ENCODE measurements at places on chromosomes 6 and 20.

- DNase-seq, result no peak
Observed at GRCh38 chr6:139500977-139501376, 126.5 kb upstream of the CITED2 start.

GRCh38 chr6:40997234-40997957 is 41.6 kb downstream of the UNC5CL start:
- peak; percentile 88 for DNase-seq

GRCh38 chr6:31336896-31337496 is 20.0 kb downstream of the HLA-B start:
- DNase-seq, result no peak

DNA sequence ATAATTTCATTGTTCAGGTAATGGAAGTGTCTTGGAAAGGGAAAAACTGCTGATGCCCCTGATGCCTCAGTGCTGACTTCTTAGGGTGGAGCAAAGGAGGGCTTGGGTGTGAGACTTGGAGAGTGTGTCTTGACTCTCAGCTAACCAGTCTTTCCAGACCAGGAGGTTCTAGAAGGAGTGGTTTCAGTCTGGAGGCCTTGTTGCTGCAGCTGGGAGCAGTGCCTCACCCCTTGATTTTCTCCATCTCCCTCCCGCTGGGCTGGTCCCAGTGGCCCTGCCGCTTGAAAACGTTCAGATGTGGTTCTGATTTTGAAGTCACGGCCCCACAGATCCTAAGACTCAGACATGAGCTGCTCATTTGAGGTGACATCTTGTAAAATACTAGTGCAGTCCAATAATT is 5.4 kb downstream of the DSP start:
- DNase-seq, result no peak

GRCh38 chr6:44276667-44277640 is 6.7 kb downstream of the TMEM151B start:
- DNase-seq, result no peak

- DNase-seq, result no peak
Observed at GRCh38 chr6:169953686-169954085, 202.3 kb downstream of the ERMARD start.

GRCh38 chr6:131048933-131049515 is 14.0 kb downstream of the EPB41L2 start:
- DNase-seq, result no peak

GRCh38 chr6:8082954-8083858 is 19.0 kb upstream of the BLOC1S5 start:
- DNase-seq, result peak; percentile 90

- DNase-seq, result no peak
Observed at GRCh38 chr20:5397393-5397792, 80.6 kb upstream of the PROKR2 start.

- peak; percentile 85 for DNase-seq
Observed at GRCh38 chr6:116406678-116407345, 36.1 kb downstream of the DSE start.

- DNase-seq, result peak; percentile 83
Observed at GRCh38 chr6:145736661-145737144, 1.4 kb upstream of the EPM2A start.

GRCh38 chr20:36273414-36274180 is 32.5 kb upstream of the DLGAP4 start:
- peak; percentile 6 for DNase-seq

- DNase-seq, result peak; percentile 86
Observed at GRCh38 chr6:167733740-167734661, 92.7 kb upstream of the AFDN start.

GRCh38 chr6:167751579-167752115 is 75.1 kb upstream of the AFDN start:
- no peak for DNase-seq

GRCh38 chr20:623704-624103 is 13.6 kb upstream of the TCF15 start:
- DNase-seq, result no peak

DNA sequence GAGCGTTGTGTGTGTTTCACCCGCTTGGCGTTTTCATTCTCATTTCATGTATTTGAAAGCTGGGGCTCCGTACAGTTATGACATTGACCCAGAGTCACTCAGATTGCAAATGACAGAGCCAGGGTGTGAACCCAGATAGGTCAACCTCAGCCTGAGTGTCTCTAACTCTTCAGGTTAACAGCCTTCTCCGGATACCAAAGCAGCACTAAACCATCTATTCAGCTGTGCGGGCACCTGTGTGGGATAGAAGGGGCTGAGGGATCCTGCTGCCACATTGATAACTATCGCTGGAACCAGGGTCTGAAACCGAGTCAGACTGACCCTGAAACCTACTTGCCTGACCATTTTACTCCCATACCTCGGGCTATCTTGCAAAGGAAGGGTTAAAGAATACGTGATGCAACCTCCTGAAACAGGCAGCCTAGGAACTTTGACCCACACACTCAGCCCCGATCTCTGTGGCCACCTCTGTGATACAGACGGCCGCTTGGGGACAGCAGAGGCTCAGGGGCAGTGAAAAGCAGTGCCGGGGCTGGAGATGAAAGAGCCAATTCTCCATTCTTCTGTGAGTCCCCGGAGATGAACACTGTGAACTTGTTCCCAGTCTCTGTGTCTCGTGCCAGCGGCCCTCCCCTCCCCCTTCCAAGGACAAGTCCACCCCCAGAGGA is 233.5 kb upstream of the QKI start:
- peak; percentile 40 for DNase-seq

- DNase-seq, result no peak
Observed at GRCh38 chr6:56387621-56388414, 140.4 kb upstream of the COL21A1 start.

- DNase-seq, result peak; percentile 47
Observed at GRCh38 chr6:11847515-11848345, 69.1 kb upstream of the ADTRP start.

GRCh38 chr6:85460921-85461797 is 11.3 kb downstream of the NT5E start:
- peak; percentile 86 for DNase-seq

DNA sequence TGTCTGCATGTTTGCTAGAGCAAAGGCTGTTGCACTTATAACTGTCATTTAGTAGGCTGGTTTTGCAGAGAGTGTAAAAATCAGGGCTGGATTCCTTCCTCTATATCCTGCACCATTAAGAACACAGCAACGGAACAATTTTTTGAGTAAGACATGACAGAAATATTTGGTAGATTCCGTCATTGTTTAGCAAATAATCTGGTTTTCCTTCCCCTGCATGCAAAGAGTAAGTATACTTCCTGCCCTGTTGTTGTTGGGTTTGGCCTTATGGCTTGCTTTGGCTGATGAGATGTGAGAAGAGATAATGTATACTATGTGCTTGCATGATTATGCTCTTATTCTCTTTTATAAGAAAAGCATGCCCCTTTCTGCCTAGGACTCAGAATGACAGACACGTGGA is 23.8 kb downstream of the MANEA start:
- DNase-seq, result peak; percentile 86

DNA sequence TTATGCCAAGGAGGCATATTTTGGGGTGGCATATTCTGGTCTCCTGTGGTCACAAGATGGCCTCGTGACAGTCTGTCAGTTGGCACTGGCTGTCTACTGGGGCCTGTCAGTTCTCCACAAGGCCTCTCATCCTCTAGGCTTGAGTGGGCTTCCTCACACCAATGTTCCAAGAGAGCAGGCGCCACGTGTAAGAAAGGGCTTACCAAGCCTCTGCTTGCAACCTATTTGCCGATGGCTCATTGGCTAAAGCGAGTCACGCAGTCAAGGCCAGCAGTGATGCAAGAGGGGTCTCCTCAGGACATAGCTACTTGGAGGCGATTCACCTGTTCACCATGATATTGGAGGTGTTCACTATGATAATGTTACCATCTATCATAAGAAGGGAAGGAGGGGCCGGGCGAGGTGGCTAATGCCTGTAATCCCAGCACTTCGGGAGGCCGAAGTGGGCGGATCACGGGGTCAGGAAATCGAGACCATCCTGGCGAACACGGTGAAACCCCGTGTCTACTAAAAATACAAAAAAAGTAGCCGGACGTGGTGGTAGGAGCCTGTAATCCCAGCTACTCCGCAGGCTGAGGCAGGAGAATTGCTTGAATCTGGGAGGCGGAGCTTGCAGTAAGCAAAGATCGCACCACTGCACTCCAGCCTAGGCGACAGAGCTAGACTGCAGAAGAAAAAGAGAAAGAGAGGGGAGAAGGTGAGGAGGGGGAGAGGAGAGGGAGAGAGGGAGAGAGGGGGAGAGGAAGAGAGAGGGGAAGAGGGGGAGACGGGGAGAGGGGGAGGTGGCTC is 35.3 kb downstream of the C6orf52 start:
- peak; percentile 3 for DNase-seq

DNA sequence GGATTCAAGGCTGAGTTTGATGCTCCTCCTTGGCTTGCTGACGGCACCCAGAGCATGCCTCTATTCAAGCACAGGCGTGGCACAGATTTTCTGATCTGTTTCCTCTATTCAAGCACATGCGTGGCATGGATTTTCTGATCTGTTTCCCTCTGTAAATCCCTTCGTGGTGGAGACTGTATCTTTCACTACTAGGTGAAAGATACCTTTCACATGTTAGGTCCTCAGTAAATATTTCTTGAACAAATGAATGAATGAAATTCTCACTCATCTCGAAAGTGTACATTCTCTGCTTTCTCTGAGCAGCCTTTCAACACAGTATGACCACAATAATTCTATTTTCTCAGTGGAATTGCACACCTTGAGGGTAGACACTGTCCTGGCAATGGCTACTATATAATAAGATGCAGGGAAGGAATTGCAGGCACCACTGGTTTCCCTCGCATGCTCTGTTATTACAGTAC is 72.6 kb upstream of the F13A1 start:
- no peak for DNase-seq

DNA sequence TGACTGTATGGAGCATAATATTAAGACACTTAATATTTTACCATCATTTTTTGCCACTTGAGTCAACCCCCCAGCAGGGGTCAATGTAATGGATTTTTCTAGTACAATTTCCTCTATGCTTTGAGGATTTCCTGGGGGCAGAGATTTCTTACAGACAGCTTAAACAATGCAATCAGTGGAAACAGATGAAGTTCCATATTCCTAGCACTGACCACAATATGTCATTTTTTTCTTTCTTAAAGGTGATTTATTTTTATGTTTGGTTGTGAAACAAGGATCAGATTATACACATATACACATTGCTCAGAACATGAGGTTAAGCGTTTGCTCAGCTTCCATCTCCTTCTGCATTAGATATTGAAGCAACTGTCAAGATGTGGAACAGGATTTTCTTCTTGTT is 82.0 kb upstream of the ID4 start:
- no peak for DNase-seq

- no peak for DNase-seq
Observed at GRCh38 chr6:114569669-114570068, 226.8 kb upstream of the HS3ST5 start.

DNA sequence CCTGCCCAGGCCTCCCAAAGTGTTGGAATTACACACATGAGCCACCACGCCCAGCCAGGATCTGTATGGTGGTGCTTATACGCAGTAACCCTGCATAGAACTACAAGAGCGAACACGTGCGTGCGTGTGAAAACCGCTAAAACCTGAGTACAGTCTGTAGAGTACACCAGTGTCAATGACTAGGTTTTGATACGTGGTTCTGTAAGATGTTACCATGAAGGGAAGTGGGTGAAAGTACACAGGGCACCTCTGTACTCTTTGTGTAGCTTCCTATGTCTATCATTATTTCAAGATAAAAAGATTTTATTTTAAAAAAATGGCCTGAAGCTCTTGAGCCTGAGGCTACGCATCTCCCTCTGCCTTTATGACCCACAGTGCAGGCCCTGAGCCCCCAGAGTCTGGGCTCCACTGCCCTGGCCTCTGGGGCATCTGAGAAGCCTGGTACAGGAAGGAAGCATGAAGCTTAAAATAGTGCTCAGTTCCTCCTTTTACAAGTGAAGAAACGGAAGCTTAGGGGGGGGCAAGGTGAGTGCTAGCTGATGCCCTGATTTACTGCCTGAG is 21.6 kb downstream of the LY86 start:
- DNase-seq, result no peak

DNA sequence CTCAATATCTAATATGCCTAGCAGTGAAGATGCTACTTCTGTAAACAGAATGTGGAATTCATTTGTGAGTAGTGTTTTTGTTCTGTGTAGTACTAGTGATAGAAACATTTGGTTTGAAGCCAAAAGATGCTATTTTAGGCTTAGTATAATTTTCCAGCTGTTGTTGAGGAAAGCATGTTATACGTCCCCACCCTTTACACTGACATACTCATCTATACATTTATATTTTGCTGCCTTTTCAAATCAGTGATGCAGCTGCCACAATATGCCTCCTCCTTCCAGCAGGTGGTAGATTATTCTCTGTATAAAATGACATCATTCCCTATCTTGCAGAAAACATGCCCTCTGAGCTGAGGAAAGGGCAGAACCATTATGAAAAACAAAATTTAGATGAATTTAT is 1217.6 kb upstream of the GJE1 start:
- DNase-seq, result no peak

GRCh38 chr6:144305567-144305966 is 20.4 kb downstream of the UTRN start:
- DNase-seq, result no peak

DNA sequence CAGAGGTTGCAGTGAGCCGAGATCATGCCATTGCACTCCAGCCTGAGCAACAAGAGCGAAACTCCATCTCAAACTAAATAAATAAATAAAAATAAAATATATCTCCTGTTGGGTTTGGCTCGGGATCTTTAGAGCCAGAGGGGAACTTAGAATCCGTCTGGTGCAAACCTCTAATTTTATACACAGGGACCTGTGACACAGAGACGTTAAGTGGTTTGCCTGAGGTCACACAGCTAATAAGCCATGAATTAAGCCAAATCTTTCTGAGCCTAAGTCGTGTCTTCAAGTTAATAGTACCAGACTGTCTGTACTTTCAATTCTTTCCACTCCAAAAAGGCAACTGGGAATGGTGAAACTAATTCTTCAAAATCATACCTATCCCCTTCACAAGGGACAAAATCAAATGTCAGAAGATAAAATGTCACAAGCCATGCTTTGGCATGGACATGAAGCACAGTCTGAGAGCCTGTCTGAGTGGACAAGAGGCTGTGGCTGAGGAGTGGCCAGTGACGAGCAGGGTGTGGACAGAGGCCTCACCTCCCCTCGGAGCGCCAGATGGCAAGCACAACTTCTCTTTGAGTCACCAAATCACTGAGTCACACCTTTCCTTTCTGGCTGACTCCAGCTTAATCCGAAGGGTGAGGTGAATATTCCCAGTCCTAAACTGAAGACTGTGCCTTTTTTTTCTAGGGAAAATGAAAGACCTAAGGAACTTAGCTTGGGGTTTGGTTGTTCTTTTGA is 177.4 kb downstream of the TFAP2A start:
- DNase-seq, result no peak

- no peak for DNase-seq
Observed at GRCh38 chr6:112049026-112049799, 4.7 kb upstream of the CCN6 start.

GRCh38 chr6:54255886-54256285 is 52.4 kb upstream of the TINAG start:
- DNase-seq, result peak; percentile 46

GRCh38 chr6:105318660-105319059 is 84.2 kb downstream of the PREP start:
- DNase-seq, result peak; percentile 30

DNA sequence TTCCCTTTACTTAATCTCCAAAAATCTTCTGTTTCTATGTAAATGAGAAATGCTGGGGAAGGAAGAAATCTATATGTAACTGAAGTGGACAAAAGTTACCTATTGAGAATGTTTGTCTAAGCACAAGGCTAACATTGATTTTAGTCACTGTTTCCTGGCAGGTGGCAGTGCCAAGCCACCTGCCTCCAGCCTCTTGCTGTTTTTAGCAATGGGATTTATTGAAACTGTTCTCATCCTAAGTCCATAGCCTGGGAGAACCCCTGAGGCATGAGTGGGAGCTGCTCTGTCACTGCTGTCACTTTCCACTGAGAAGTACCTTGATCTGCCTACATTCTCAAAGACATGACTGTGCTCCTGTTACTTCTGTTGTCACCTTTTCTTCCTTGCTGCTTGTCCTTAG is 14.7 kb downstream of the ENPP3 start:
- DNase-seq, result no peak
